ENCODE measurements at places on chromosomes 11 and 22.

- DNase-seq, result no peak
Observed at GRCh38 chr11:97118614-97119200, 728.9 kb downstream of the JRKL start.

DNA sequence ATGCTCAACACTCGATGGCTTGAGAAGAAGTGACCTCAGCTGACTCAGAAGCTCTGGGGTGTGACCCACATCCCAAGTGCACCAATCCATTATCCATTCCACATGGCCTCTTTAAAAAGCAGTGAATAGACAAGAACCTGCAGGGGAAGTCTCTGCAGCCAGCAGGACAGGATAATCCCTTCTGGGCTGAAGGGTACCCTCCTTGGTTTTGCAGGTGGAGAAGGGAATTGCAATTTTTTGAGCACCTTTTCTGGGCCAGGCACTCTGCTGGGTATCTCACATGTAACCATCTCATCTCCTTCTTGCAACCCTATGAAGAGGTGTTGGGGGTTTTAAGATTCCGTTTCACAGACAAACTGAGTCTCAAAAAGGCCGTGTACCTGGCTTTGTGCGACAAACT, 76.6 kb downstream of the MYO18B start:
- DNase-seq, result no peak

DNA sequence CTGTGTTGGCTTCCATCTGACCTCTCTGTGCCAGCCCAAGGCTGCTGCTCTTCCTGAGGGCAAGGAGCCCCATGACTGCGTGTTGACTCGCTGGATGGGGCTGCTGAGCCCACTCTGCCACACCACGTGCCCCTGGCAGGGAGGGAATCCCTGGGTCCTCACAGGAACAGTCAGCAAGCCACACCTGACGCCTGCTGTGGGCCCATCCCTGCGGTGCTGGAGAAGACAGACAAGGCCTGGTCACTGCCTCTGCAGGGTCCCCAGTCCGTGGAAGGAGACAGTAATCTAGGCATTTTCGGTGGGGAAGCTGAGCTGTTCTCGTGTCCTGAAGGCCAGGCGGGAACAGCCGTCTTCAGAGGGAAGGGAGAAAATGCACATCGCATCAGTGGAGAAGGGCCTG, 10.6 kb upstream of the PPP6R3 start:
- no peak for DNase-seq

DNA sequence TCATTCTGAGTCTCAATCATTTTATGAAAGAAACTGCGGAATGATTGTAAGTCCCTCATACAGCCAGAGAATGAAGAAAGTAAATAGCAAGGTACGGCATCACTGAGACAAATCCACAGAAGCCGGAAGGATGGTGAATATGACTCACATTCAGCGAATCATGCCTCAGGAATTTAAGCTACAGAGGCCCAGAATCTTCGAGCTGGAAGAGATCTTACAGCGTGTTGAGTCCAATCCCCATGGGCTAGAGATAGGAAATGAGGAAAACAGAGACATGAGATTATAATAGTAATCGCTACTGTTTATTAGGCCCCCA, 173.2 kb downstream of the KIF18A start:
- peak; percentile 91 for DNase-seq

- DNase-seq, result peak; percentile 59
Observed at GRCh38 chr22:22877523-22878210, 9.9 kb upstream of the IGLL5 start.

DNA sequence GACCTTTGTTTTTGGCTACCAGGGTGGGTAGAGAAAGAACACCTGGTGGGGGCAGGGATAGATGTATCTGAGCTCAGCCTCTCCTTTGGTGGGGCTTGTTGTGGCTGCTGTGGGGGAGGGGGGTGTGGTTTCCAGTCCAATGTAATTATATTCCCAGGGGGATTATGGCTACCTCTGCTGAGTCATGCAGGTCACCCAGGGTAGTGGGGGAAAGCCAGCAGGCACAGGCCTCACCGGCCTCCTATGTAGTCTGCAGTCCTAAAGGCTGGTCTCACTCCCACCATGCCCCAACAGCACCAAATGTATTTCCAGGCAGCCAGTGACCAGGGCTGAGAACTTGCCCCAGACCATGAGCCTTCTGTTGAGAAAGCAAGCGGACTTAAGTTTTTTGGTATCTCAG, 119.6 kb downstream of the DYNC2H1 start:
- DNase-seq, result no peak

- peak; percentile 46 for DNase-seq
Observed at GRCh38 chr22:25232301-25232700, 12.9 kb downstream of the CRYBB2 start.

DNA sequence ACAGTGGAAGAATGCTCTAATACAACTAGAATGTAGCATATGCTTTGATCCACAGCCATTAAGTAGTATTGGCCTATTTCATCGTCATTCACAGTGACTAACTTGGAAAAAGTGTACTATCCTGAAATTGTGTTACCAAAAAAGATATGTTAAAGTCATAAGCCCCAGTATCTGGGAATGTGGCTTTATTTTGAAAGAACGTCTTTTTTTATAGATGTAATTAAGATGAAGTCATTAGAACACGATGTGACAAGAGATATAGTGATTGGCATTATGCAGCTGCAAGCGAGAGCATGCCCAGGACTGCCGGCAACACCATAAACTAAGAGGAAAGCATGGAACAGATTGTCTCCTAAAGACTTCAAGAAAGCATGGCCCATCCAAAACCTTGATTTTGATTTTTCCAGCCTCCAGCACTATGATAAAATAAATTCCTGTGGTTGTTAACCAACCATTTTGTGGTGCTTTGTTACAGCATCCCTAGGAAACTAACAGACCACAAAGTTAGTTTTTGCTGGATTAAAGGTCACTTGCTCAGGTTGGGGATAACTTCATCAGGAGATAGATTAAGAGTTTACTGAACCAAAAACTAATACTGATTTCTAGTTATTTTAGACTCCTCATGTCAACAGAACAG, 870.6 kb upstream of the LRRC4C start:
- no peak for DNase-seq

GRCh38 chr11:27352781-27353180, 10.2 kb downstream of the CCDC34 start:
- no peak for DNase-seq

- DNase-seq, result no peak
Observed at GRCh38 chr22:49305214-49305965, 522.3 kb downstream of the BRD1 start.

GRCh38 chr11:13837286-13837685, 125.2 kb upstream of the SPON1 start:
- DNase-seq, result no peak

DNA sequence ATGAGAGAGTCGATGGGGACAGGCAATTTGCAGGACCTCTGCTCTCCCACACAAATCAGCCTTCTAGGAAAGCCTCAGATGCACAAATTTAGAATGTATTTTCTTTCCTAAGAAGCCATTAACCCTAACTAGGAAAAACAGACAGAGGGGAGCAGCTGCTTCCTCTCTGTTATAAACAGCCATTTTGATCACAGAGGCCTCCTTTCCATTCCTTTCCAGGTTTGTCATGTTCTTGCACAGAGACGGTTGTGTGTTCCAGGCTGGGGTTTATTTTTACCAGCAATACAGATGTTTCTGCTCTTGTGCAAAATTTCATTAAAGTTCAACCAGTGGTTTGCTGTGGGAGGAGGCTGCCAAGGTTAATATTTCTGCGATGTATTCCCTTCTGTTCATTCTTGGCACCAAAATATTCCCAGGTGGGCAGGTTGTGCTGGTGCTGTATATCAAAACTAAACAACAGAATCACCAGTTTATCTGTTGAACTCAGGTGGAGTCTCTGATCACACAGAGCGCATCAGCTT, 90.2 kb downstream of the NAV2 start:
- DNase-seq, result no peak

- DNase-seq, result peak; percentile 78
Observed at GRCh38 chr11:47857892-47858543, 9.9 kb upstream of the NUP160 start.

Data from adipocyte (in vitro differentiated cells).